ENCODE measurements at places on chromosomes 6 and 20. TPM values are rescaled to one million over a fixed set of nuclear protein-coding genes. Genes with fewer than 3 reads are reported as not detected.

Gene BHLHE23
- not detected for total RNA-seq

Gene MBOAT1
- total RNA-seq: 2.0 TPM

Gene MROH8
- 1.5 TPM for total RNA-seq

Gene PABPC1L
- total RNA-seq: 6.9 TPM

Gene SAMD5
- total RNA-seq: 1.3 TPM

Gene SPATS1
- not detected for total RNA-seq

Gene HEY2
- not detected for total RNA-seq

Gene EIF6
- 83.6 TPM for total RNA-seq

Gene C20orf202
- 0.58 TPM for total RNA-seq

Gene MAPK13
- 2.9 TPM for total RNA-seq

Gene PRDM13
- not detected for total RNA-seq

Gene HLA-DRB1
- total RNA-seq: not detected

Measured in pericardium fibroblast (primary cell).